Skeletal muscle tissue (tissue), 5 donors: ENCODE measurements at places on chromosomes 11 and 22. TPM values are rescaled to one million over a fixed set of nuclear protein-coding genes. Genes with fewer than 3 reads are reported as not detected.

ARHGAP42 gene
- 23.5 TPM for total RNA-seq

ANO9 gene
- not detected for total RNA-seq

SSTR3 gene
- not detected for total RNA-seq

CRYBB2 gene
- not detected for total RNA-seq

HOATZ gene
- total RNA-seq = not detected

OR8A1 gene
- not detected for total RNA-seq

CARNS1 gene
- total RNA-seq = 17.2 TPM

C11orf24 gene
- total RNA-seq = 12.0 TPM

KCNQ1OT1 gene
- 6.8 TPM for total RNA-seq

AQP11 gene
- total RNA-seq = 0.52 TPM

POU2AF2 gene
- total RNA-seq = not detected

HORMAD2 gene
- not detected for total RNA-seq

CHRNA10 gene
- total RNA-seq = 0.52 TPM

FAM111B gene
- 3.7 TPM for total RNA-seq

MRPL17 gene
- 33.9 TPM for total RNA-seq

OR52H1 gene
- 0.52 TPM for total RNA-seq

IGLL1 gene
- total RNA-seq = not detected

NLRP14 gene
- total RNA-seq = under 0.01 TPM

BDNF gene
- total RNA-seq = 1.0 TPM

OTOG gene
- under 0.01 TPM for total RNA-seq

SLC25A22 gene
- total RNA-seq = 2.6 TPM

CCDC15 gene
- 2.6 TPM for total RNA-seq

TTC17 gene
- total RNA-seq = 79.9 TPM

ACR gene
- 0.52 TPM for total RNA-seq

ADAMTS15 gene
- 15.7 TPM for total RNA-seq

DGCR6L gene
- total RNA-seq = 38.6 TPM

CARD16 gene
- 4.2 TPM for total RNA-seq

DRAP1 gene
- 71.0 TPM for total RNA-seq

KRTAP5-10 gene
- not detected for total RNA-seq

MYOD1 gene
- total RNA-seq = 22.4 TPM

MUC15 gene
- not detected for total RNA-seq

MMP8 gene
- 1.6 TPM for total RNA-seq

NUCB2 gene
- total RNA-seq = 24.0 TPM

NELL1 gene
- 3.7 TPM for total RNA-seq

IGF2 gene
- total RNA-seq = 711 TPM

KLHDC7B gene
- total RNA-seq = not detected

CREB3L1 gene
- total RNA-seq = 12.5 TPM

PPM1F gene
- total RNA-seq = 38.6 TPM

NRGN gene
- not detected for total RNA-seq

OR52I2 gene
- not detected for total RNA-seq

KRTAP5-9 gene
- total RNA-seq = not detected

CAT gene
- total RNA-seq = 73.6 TPM

PNPLA3 gene
- 3.7 TPM for total RNA-seq

MN1 gene
- 2.6 TPM for total RNA-seq

BTG4 gene
- total RNA-seq = not detected

ANO5 gene
- 24.0 TPM for total RNA-seq

ARSA gene
- total RNA-seq = 5.2 TPM

TRIM48 gene
- not detected for total RNA-seq

SYT8 gene
- total RNA-seq = not detected
